ENCODE measurements at places on chromosomes 6 and 20.

DNA sequence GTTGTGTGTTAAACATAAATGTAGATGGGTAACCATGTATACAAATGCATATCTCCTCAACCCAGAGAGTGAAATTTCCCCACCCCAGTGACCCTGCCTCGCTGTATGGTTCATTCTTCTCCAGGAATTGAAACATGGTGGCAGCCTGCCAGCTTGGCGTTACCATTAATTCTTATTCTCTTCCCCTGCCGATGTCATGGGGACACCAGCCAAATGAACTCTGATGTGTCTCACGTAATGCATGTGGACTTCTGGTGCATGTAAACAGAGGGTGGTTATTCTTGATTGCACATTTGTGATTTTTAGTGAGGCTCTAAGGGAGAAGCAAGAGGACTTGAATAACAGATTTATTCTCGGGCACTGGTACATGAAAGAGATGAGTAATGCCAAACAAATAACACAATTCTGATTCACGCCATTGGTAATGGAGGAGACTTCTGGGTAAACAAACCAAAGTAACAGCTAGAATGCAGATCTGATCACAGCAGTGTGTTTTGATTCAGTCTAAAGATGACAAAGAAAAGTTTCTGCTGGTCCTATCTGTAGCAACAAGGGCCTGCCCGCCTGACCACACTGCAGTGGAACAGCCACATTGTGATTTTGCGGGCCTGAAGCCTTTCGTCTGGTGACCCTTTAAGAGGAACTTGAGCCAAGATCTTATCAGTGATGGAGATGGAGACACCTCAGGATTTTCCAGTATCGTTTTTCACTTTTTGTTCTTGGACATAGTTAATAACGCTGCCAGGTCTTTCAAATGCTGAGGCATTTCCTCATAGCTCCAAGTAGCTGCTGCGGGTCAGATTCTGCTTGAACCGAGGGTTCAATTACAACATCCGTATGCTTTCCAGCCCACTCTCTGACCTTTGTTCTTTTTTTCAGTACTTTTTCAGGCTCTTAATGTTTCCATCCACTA, 171.8 kb upstream of the AKAP12 start:
- peak; percentile 64 for DNase-seq

- DNase-seq = no peak
Observed at GRCh38 chr20:24653306-24653705, 183.9 kb downstream of the SYNDIG1 start.

DNA sequence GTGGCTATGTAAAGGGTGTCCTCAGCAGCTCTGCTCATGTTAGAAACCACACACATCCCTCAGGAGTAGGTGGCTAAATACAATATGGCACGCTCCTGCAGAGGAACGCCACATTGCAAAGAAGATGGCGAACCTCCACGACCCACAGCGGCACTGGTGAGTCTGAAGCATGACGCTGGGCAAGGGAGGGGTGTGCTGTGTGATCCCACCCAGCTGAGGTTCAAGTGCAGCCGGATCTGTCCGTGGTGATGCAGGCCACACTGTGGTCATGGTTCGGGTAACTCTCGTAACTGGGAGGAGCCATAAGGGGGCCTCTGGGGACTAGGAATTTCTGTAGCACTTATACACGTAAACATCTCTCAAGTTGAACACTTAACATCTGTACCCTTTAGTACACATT, 23.4 kb upstream of the APMAP start:
- DNase-seq = no peak

DNA sequence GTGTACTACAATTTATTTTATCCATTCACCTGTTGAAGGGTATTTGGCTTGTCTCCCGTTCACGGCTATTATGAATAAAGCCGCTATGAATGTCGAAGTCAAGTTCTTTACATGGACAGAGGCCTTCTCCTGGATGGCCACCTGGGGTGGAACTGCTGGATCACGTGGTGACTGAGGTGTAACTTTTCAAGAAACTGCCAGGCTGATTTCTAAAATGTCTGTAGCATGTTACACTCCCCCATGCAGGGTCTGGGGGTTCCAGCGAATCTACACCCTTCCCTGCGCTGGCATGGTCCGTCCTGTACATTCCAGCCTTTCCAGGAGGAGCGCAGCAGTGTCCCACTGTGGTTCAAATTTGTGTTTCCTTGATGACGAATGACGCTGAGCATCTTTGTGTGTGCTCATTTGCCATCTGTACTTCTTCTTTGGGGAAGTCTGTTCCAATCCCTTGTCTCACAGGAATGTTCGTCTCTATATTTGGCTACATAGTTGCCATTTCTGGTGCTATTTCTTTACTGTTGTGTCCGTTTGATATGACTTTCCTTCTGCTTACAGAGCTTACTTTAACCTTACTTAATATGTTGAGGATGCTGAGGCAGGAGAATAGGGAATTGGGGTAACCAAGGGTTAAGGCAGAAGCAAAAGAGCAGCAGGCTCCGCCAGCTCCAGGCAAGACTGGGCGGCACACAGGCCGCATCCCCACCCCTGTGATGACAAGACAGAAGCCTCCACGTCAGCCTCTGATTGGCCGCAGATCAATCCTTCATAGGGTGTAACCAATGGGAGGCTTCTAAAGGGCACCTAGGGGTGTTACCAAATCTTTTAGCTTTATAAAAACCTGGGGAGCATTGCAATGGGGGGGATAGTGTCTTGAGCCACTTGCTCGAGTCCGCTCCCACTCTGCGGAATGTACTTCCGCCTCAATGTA, 106.6 kb downstream of the TAF4 start:
- DNase-seq = no peak

DNA sequence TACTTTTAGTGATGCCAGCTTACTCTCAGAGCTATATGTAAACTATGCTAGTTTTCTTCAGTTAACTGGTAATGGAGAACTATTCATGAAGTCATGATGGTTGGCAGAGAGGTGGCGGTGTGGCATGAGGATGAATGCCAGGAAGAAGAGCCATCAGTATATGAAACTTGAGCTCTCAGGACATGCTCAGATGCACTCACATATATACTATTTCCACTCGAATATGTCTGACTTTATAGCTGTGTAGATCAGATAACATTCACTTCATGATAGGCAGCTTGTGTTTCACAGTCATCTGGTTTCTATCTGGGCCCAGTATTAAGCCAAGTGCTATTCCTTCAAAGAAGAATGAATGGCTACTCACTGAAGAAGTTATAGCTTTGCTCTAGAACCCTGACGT, 46.2 kb upstream of the CEP85L start:
- no peak for DNase-seq

DNA sequence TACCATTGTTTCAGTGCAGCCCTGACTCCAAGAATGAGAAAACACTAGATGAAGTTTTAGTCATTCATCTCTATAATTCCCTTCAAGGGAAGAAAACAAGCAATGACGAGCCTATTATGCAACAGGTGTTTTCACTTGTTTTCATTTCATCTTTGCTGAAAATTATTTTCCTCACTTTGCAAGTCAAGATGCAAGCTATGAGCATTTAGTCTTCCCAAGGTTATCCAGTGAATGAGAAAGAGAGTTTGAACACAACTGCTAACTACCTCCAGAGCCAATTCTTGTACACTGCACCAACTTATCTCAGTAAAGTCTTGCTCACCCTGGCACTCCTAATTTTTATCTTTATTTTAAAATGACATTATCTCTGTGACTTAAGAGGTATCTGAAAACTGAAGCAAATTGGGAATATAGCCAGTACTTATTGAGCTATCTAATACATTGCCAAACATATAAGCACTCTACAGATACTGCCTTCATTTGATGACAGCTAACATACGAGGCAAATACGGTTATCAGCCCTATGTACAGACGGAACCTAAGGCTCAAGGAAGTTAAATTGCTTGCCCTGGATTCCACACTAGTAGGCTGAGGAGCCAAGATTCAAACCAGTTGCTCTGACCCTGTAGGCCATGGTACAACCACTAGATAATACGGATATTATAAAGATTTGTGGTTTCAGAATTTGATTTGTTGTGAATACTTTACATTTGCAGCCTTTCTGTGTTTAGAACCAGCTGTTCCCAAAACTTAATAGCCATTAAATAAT, 36.8 kb downstream of the MOXD1 start:
- no peak for DNase-seq

DNA sequence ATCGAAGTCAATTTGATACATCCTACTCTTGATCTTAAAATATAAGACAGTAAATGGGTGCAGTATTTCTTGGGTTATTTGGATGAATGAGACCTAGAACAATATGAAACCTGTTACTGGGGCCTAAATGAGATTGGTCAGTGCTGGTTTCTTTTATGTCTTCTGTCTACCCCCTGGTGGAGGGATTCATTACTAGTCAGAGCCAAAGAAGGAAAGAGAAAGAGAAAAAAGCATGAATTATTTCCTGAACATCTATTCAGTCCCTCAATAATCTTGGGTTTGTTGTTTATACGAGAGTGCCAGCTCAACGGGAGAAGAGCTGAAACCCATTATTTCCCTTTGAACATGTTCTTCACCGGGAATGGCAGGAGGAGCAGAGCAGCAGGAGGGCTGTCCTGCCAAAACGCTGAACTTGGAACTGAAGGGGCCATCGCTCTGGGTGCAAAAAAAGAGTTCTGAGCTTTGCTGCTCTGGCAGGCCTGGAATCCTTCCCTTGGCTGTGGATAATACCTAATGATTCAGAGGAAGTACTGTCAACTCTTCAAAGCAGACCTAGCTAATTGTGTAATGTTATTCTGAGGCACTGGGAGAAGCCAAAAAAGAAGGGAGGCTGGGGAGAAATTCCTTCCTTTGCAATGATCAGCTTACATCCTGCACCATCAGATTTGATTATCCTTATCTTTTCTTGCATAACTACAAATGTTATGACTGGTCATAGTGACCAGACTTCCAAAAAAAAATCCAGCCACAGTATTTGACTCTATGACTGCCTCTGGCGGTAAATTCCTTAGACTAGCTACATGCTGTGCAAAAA, 72.0 kb downstream of the BLOC1S5 start:
- DNase-seq = peak; percentile 47

DNA sequence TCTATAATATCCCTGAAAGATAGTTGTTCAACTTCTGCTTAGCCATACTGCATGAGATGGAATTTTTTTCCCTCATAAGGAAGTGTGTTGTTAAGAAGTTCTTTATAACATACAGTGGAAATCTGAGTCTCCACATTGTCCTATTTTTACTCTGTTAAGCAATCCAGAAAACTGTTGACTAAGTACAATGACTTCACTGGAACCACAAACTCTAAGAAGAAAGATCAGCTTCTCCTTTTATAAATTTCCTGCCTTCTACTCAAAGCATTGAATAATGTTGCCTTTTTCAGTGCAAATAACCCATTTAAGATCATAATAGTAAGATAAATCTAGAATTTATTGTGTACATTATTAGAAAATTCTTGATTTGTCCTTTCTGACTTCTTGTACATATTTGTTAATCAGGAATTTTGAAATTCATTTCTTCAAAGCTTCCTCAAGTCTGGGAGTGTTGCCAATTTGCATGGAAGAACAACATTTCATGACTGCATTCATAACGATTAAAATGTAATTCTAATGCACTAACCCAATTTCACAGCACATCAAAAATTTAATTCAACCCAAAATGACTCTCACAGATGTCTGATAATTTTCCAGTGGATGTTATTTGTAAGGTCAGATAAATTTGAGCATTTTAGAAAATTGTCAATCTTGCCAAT, 45.6 kb upstream of the ANKEF1 start:
- peak; percentile 58 for DNase-seq

GRCh38 chr6:83155794-83156193, 37.3 kb downstream of the PGM3 start:
- no peak for DNase-seq
